Umbilical cord (tissue), 2 donors: ENCODE measurements at places on chromosomes 2 and 18.

- DNase-seq = no peak
These were observed 26.0 kb downstream of the DGKD start for GRCh38 chr2:233380132-233380895.

DNA sequence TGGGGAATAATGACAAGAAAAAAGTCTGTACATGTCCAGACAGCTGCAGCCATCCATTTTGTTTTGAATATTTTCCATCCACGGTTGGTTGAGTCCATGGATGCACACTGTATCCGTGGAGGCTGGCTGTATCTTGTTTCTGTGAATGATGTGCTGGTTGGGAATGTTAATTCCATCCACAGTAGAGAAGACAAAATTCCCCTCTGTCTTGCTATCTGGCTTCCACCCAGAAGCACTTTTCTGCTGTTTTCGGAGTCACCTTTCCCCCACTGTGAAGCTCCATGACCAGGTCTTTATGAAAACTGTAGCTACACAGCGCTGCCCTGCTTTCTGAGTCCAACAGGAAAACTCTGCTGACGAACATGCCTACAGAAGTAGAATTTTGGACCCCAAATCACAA, 122.3 kb downstream of the HRH4 start:
- no peak for DNase-seq

DNA sequence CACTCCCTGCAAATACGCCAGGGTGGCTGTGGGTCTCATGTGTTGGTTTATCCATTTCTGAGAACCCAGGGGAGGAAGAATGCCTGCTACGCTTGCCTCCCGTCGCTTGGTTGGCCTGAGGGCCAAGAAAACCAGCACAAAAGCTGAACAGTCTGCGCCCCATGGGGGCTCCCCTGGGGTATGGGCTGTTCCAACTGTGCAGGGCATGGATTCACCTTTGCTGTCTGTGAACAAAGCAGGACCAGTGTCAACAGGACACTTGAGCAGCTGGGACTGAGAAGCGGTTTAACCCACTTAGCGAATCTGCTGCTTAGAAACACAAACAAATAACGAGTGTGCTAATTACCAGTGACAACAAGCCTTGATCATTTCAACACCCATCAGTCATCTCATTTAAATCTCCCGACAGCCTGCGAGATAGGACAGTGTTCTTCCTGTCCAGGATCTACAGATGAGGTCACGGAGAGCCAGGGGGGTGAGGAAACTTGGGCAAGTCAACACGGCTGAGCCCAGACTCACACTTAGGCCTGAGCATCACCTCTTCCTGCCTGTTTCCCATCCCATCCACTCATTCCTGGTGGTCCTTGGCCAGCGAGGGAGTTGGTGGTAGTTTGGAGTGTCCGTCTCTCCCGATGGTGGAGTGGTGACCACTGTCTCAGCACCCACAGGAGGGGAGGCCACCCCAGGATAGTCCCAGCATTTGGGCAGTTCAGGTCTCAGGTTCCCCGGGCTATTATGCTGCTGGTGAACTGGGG, 111.6 kb upstream of the HAAO start:
- DNase-seq = no peak

DNA sequence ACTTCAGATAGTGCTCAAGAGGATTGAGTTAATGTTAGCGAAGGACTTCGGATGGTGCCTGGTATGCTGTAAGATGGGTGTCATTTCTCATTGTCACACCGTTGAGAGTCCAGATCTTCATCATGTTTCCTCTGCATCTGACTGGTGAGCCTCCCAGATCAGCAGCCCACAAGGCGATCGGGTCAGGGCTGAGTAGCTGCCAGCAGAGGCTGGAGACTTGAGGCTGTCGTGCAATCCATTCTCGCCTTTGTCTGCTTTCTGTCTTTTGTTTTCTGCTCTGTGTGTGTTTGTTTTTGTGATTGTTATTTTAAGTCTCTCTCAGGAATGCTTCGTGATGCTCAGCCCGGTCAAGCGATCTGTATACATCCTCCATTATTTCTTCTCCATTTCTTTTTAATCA, 95.8 kb downstream of the TGOLN2 start:
- DNase-seq = no peak

GRCh38 chr2:1136067-1136466, 185.4 kb downstream of the SNTG2 start:
- no peak for DNase-seq

GRCh38 chr2:46097714-46098480, 199.3 kb upstream of the EPAS1 start:
- DNase-seq = peak; percentile 96

- DNase-seq = peak; percentile 99
These were observed at the start of gene RPIA for GRCh38 chr2:88691339-88692183. TSS of gene RPIA (plus strand) at chr2:88691673. CDS start at chr2:88691699, 26 bp downstream.

GRCh38 chr2:220533485-220533884, 906.1 kb downstream of the SLC4A3 start:
- no peak for DNase-seq

GRCh38 chr2:204145263-204145751, 208.7 kb downstream of the ICOS start:
- peak; percentile 84 for DNase-seq

GRCh38 chr2:23645230-23645808, 260.3 kb downstream of the KLHL29 start:
- DNase-seq = no peak

- DNase-seq = no peak
These were observed 9.9 kb downstream of the MAB21L4 start for GRCh38 chr2:240886023-240886565.

GRCh38 chr18:8943900-8944870, 158.3 kb upstream of the NDUFV2 start:
- no peak for DNase-seq

DNA sequence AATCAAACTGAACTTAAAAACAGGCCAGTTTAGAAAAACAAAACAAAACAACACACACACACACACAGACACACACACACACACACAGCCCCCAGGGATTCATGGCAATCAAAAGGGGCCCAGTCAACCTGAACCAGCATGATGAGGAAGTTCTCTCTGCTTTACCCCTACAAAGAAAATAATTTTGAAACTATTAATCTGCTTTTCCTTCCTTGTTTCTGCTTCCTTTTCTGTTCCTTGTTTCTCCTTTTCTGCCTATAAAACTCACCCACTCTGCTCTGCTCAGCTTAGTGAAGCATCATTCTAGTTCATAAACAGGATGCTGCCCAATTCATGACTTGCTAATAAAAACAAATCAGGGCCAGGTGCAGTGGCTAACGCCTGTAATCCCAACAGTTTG, 203.1 kb downstream of the RAB3GAP1 start:
- DNase-seq = no peak

- no peak for DNase-seq
These were observed 137.2 kb upstream of the CXCR4 start for GRCh38 chr2:136255127-136255526.

- DNase-seq = no peak
These were observed 27.9 kb upstream of the PAIP2B start for GRCh38 chr2:71254776-71255175.

DNA sequence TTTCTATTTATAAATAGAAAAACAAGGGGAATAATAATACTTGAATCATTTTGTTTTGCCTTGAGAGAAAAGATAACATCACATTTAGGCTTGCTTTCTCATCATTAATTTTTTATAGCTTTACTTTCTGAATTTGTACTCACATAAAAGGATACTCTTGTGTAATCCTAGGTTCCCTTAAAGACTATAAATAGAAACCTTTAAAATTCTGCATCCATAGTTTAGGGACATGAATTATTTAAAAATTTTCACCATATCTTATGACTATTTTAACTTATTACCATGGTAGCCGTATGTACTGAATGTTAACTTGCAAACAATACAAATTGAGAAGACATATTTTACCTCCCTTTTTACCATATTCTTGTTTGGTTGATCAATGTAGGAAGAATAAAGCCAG, 143.5 kb upstream of the CWC22 start:
- DNase-seq = no peak

GRCh38 chr2:211247751-211248150, 691.4 kb downstream of the CPS1 start:
- DNase-seq = no peak

- DNase-seq = no peak
These were observed 27.4 kb downstream of the NR4A2 start for GRCh38 chr2:156305121-156305520.

DNA sequence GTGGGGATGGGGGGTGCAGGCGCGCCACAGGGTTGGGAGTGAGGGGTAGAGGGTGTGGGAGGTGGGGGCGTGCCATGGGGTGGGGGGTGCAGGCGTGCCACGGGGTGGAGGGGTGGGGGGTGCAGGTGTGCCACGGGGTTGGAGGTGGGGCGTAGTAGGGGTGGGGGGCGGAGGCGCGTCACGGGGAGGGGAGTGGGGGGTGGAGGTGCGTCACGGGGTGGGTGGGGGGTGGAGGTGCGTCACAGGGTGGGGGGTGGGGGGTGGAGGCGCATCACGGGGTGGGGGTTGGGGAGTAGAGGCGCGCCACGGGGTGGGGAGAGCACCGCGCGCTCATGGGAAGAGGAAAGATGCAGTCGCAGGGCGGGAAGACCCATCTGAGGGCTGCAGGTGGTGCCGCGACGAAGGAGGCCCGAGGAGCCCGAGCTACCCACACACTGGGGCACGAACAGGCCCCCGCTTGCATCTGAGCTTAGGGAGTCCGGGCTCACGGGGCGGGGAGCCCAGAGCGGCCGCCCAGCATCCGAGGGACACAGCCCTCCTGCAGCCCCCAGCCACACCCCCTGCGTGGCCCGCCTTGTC, 37.5 kb downstream of the SNED1 start:
- no peak for DNase-seq

- DNase-seq = no peak
These were observed 236.8 kb downstream of the ZBTB7C start for GRCh38 chr18:48172226-48173006.

DNA sequence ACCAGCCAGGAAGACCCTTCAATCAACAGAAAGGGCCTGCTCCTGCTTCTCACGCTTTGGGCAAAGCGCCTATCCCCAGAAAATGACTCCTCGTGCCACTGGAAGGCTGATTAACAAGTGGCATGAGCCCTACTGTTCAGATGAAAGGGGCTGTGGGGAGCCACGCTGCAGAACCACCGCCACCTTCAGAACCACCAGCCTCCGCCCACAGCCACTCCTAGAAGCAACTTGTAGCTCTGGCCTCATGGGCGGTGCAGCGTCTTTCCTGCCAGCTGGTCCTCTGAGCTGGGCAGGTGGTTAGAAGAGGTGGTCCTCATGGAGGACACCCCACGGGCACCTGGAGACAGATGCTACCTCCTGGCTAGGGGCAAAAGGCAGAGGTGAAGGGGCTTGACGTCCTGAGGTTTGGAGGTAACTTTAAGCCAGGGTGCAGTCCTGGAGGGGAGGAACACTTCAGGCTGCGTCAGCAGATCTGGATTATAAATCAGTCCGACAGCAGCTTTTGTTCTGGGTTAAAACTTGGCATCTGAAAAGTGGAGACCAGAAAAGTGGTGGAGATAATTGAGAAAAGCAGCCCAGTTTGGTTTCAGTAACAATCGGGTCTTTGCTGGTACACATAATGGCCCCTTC, 861 bp upstream of the SEMA4C start:
- DNase-seq = peak; percentile 70

DNA sequence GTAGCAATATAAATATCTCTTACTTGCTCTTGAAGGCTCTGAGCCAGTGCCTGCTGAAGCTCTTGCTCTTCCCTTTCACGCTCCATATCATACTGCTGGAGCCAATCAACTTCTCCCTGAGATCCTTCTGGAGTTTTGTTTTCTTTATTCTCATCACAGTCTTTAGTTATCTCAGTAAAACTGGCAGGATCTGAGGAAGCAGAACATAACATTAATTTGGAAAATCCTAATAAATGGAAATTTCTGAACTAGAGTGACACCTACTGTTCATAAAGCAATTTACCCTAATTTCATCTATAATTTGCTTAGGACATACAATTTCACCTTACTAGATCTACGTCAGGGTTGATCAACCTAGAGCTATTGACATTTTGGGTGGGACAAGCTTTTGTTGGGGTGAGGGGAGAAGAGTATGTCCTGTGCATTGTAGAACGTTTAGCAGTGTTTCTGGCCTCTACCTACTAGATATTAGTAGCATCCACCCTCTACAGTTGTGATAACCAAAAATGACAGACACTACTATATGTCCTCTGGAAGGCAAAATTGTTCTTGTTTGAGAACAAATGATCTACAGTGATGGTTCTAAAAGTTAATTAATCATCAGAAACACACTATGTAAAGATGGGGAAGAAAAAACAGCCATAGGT, 47.2 kb downstream of the VIL1 start:
- peak; percentile 77 for DNase-seq
